ENCODE measurements at places on chromosomes 5 and 9.

DNA sequence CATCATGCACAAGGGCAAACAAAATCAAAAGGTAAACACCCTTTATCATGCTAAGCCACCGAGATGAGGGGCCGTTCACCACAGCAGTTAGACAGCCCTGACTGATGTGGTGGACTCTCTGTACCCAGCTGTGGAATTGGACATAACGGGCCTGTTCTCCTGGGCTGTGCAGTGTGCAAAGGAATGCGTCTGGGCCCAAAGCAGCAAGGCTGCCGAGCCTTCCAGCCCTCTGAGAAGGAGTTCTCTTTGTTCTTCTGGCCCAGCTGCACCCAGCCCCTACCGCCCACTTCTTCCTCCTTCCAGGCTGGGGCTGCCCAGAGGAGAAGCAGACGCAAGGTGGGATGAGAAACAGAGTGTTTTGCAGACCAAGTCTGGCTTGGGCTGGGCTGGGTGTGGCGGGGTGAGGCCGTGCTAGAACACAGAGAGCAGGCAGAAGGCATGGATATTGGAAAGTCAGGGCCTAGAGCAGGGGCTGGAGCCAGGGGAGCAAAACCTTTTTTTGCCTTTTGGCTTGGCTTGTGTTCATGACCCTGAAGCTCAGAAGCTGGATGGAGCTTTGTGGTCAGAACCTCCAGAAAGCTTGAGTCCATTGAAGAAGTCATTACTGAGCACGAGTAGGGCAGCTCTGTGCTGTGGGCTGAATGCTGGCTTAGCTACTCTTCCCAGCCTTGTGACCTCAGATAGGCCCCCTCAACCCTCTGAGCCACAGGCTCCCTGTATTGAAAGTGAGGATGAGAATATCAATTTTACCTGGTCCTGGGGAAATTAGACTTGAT, 49.8 kb upstream of the SH3PXD2B start:
- peak; percentile 17 for DNase-seq

- DNase-seq, result no peak
These were observed 124.9 kb upstream of the ZNF462 start for GRCh38 chr9:106738109-106738508.

GRCh38 chr9:127015921-127016512, 101.4 kb downstream of the RALGPS1 start:
- no peak for DNase-seq

GRCh38 chr9:124456341-124457078, 6.3 kb downstream of the ADGRD2 start:
- peak; percentile 28 for DNase-seq

DNA sequence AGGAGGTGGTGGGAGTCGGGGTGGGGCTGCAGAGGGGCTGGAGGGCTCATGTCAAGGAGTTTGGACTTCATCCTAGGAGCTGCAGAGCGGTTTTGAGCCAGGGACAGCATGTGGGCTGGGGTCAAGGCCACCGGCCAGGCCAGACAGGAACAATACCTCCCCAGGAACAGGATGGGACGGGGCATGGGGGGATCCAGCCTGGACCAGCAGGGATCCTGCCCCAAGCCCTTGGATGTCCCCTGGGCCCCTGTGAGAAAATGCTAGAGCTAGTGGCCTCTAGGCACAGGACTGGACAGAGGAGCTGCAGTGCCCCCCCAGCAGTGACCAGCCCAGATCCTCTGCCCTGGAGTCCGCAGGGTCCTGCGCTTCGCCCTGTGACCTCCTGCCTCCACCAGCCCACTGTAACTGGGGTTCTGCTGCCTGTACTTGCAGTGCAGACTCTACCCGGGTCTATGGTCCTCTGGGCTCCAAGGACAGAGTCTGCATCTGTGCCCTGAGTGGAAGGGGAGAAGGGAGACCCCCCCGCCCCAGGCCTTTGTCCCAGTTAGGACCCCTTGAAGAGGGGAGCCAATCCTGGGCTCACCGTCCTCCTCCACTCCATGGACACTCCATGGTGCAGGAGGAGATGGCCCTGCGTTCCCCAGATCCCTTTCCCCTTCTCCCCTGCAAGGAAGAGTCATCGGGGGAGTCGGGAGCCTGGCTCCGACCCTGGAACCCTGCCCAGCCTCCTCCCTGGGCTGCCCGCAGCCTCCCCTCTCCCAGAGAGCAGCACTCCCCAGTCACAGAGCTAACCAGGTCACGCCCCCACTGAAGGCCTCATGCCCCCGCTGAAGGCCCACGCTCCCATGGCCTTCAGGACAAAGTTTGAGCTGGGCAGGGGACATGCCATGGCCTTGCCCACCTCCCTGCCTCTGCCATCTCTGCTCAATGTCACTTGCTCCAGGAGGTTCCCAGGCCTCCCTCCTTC, 3.0 kb upstream of the MXD3 start:
- DNase-seq, result no peak

DNA sequence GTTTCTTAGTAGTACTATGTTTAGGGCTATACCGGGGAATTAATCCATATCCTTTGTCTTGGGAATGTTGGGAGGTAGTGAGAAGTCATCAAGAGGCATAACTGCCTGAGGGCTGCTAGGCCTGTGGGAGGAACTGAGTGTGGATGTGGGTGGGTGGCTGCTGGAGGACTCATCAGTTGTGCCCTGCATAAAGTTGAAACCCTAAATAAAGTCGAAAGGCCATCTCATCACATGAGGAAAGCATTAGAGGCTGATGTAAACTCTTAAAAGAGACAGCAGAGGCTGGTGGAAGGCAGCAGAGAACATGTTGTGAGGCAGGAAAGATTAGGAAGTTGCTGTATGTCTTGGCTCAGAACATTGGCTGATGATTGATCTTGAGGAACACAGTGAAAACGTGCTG, 143.8 kb downstream of the MAST4 start:
- no peak for DNase-seq

GRCh38 chr5:22593592-22593991, 259.6 kb downstream of the CDH12 start:
- no peak for DNase-seq

GRCh38 chr9:35364817-35365585, 124.9 kb upstream of the RUSC2 start:
- DNase-seq, result no peak

GRCh38 chr9:1208157-1208556, 158.0 kb downstream of the DMRT2 start:
- DNase-seq, result no peak

- no peak for DNase-seq
These were observed 75.5 kb downstream of the CACNA1B start for GRCh38 chr9:137952976-137953666.

GRCh38 chr5:168317096-168317520, 25.7 kb downstream of the WWC1 start:
- DNase-seq, result no peak

DNA sequence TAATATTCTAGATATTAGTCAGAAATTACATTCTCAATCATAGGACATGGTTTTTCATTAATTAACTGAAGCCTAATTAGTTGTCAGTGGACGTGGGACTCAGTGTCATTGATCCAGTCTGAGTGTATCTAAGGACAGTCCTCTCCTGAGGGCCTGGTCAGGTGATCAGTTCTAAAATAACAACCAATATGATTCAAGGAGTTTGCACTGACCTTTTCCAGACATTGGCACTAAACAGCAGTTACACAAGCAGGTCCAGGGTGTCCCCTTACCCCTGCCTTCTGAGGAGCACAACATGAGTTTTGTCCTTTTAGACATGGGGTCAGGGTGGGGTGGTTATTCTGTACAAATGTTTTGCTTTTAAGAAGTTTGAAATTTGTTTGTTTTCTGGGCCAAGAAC, 97.8 kb downstream of the CMYA5 start:
- no peak for DNase-seq

- DNase-seq, result no peak
These were observed 40.0 kb downstream of the KCTD16 start for GRCh38 chr5:144210655-144211054.

DNA sequence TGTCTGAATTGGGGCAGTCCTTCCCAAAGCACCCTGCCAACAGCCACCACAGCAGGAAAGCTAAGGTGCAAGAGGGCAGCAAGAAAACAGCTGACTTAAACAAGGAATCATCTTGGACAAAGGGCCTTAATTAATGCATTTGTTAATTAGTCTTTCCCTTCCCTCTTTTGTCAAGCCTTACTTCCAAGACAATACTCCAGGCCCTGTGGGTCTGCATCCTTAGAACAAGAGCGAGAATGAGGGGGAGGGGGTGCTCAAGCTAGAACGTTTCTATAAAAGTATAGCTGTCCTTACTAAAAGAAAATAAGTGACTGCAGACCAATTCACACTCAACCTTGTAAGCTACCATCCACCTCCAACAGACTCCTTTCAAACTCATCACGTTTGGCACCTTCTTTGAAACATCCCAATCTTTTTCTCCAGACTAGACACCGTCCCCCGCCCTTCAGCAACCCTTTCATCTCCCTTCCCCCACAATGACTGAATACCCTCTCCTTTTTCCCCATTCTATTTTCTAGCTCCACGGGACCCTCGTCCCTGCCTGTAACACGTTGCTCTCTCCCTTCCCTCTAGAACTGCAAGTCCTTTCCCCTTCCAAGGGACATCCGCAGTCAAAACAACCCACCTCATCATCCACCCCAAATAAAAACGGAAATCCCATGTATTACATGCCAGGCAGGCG, 85.7 kb upstream of the RNF38 start:
- peak; percentile 35 for DNase-seq

Measured in H9 (cell line).